ENCODE measurements at places on chromosomes 6 and 20. TPM values are rescaled to one million over a fixed set of nuclear protein-coding genes. Genes with fewer than 3 reads are reported as not detected.

DNA sequence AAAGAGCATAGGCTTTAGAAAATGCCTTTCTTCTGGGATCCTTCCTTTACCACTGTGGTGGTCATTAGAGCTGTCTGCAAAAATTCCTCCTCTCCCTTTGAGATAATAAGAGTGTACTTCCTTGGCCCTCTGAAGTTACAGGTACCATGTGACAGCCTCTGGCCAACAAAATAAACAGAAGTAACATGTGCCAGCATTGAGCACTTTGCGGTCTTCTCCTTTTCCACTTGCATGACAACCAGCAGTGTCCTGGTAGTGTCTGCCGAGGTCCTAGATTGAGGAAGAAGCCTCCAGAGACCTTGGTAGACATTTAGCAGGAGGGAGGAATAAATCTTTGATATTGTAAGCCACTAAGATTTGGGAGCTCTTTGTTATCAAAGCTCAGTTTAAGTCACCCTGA lies 87.5 kb upstream of the ARID1B start:
- no peak for DNase-seq

- DNase-seq, result no peak
Observed at GRCh38 chr6:147244832-147245231, 40.6 kb downstream of the STXBP5 start.

GRCh38 chr6:99490608-99491007 lies 24.6 kb downstream of the USP45 start:
- DNase-seq, result no peak

GRCh38 chr6:153595903-153596302 lies 443.1 kb upstream of the OPRM1 start:
- no peak for DNase-seq

- DNase-seq, result no peak
Observed at GRCh38 chr20:23513164-23513563, 22.2 kb downstream of the CST8 start.

GRCh38 chr6:11921017-11921438 lies 91.1 kb upstream of the HIVEP1 start:
- no peak for DNase-seq

DNA sequence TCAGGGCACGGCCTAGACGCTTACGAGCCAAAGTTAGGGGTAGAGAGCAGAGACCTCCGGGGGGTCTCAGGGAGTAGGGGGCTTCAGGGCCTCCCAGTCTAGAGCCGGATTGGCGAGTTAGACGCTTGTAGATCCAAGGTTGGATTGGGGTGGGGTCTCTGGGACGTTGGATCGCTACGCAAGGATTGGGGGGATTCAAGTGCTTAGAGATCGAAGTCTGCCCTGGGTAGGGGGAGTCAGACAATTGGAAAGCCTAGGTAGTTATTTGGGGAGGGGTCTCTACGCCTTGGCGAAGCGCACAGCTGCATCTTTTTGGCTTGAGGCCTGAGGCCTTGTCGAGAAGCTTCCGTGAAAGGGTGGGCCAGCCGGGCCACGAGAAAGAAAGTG lies 469 bp downstream of the STX16 start:
- DNase-seq, result no peak

GRCh38 chr6:145608850-145609249 lies 126.5 kb downstream of the EPM2A start:
- DNase-seq, result no peak

The PGC gene
- total RNA-seq, result not detected

The PEDS1 gene
- 30.3 TPM for total RNA-seq

The TGM3 gene
- total RNA-seq, result not detected

The LRFN2 gene
- total RNA-seq, result not detected

The LY6G6D gene
- not detected for total RNA-seq

The LY6G6F gene
- total RNA-seq, result not detected

All from activated CD4-positive, alpha-beta memory T cell treated with anti-CD3 and anti-CD28 coated beads, Interleukin-2, amount 10 ng/mL, durations not matched to agents 7 days and 5 days (primary cell).